ENCODE measurements at places on chromosomes 12 and 14.

GRCh38 chr12:110577864-110578693 is 5.0 kb downstream of the PPTC7 start:
- DNase-seq: no peak

GRCh38 chr12:1936406-1937320 is 18.2 kb upstream of the CACNA2D4 start:
- no peak for DNase-seq

DNA sequence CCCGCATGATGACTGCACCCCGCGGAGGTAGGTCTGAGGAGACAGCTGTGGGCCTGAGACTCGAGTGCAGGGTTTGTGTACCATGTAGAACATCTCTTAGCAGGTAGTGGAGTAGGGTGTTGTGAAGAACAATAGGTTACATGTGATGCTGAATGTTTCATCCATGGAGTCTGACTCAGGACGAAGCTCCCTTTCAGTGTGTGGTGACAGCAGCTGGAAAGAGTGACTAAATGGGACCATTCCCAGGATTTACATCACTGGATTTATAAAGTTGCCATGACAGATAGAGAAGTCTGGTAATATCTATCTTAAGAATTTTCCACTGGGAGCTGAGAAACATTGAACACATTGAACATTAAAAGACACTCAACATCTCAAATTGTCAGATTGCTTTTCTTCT is 259.6 kb upstream of the RGS6 start:
- DNase-seq: no peak

GRCh38 chr14:80637756-80638619 is 303.6 kb downstream of the CEP128 start:
- no peak for DNase-seq

GRCh38 chr12:10194160-10194670 is 15.4 kb downstream of the TMEM52B start:
- DNase-seq: no peak

- DNase-seq: no peak
Observed at GRCh38 chr12:112149596-112149995, 24.2 kb downstream of the TRAFD1 start.

DNA sequence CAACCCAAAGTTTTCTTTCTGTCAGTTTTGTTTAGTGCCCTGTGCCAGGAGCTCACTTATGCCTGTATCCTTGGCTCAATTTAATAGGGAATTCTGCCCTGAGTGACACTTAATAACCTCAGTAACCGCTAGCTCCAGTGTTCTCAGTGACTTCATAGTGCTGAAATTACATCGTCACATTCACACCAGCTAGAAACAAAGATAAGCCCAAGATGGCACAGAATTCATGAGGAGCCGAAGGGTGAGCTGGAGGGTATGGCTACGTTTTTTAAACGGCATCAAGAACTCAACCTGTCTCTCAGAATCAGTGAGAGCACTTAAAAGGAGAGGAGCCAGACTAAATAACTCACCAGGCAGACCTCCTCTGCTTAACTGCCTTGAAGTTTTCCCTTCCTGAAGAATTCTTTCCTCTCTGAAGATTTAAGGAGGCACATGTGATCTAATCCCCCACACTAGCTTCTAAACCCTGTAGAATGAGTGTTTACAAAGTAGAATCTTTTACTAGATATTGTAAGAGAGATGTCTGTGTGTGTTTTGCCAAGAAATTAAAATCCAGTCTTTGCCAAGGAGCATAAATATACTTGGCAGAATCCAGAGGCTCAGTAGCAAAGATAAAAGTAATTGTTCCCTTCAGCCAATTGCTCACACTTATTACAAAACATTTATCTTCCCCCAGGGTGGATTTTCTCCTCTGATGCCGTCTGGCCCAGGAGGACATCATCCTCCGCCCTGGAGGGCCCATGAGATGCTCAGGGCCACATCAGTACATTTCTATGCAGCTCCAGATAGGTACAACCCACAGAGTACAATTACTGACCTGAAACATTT is 37.3 kb downstream of the PTGER2 start:
- no peak for DNase-seq

GRCh38 chr14:49966971-49967630 is 74.2 kb downstream of the ARF6 start:
- no peak for DNase-seq

GRCh38 chr12:109307051-109307450 is 2.0 kb downstream of the FOXN4 start:
- no peak for DNase-seq

GRCh38 chr12:12606781-12607589 is 4.7 kb upstream of the CREBL2 start:
- no peak for DNase-seq

- DNase-seq: peak; percentile 68
Observed at GRCh38 chr14:66495218-66496098, 9.3 kb downstream of the CCDC196 start.

DNA sequence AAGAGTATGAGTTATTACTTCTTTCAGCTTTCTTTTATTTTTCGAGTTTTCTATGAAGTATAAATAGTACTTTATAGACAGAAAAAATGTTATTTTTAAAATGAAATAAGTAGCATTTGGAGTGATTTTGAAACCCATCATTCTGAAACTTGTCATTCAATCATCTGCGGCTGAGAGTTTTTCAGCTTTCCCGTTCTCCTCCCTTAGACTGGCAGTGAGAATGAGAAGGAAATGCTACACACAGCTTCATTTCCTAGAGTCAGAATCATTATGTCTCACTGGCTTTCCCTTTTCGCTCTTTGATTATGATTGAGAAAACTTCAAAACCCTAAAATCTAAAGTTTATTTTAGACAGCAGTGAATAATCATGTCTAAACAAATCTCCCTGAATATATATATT is 33.7 kb upstream of the GNPNAT1 start:
- no peak for DNase-seq

DNA sequence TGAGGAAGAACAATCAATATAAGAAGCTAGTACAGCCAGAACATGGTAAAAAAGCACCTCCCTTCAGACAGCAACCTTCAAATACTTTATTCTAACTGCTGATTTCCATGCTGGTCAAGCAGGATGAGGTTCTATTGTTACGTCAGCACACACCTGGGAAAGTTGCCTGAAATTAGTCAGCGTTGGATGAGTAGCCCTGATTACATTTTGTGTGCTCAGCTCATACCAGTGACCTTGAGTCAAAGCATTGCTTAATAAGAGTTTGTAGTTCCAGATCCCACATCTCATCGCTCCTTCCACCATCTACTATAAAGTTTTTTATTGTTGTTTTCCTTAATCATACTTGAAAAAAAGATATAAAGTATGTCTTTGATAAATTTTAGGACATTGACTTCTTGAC is 361.5 kb downstream of the EGLN3 start:
- no peak for DNase-seq

- DNase-seq: no peak
Observed at GRCh38 chr14:100250732-100251465, 12.0 kb downstream of the YY1 start.

DNA sequence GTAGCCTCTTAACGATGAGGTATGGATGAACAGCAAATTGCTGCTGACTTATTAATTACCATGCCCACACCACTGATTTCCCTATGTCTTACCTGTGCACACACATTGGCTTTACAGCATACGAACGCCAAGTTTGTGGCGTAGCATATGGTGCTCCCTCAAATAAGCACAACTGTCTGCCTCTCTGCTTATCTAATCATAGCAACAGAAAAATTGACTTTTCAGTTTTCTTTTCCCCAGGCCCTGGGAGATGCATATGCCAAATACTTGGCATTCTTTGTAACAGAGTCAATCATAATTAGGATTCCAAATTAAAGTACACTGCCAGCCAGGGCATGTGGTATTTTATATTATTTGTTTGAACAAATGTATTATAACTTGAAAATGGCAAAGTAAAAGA is 625.5 kb downstream of the DIO2 start:
- no peak for DNase-seq

DNA sequence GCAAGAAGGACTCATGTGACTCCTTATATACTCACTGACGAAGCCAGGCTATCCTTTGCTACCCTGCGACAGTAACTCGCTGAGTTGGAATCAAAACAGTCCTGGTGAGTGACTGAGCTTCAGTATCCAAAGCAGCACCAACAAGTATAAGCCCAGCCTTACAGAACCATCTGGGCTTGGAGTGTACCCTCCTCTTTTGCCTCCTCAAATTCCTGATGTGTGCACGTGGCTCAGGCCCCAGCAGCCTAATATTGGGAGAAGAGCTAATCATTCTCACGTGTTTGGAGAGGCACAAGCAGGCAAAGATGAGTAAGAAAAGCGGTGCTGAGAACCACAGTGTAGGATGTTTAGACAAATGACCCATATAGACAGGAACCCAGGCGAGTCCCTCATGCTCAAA is 34.4 kb downstream of the PPTC7 start:
- DNase-seq: no peak

DNA sequence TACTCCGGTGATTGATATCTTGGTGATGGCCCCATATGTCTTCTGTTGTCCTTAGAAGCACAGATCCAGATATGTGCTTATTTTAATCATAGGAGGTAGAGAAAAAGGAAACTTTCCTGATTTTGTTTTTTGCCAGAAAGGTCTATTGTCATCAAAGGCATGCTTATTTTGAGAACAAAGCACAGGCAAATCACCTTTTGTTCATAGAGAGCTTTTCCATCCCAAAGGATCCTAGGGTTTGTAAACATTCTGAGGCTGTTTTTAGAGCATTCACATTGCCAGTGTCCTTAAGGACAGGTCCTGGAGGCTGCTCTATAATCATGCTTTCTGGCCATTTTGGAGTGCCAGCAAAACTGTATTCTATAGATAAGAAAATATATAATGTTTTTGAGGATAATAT is 148.5 kb upstream of the SEL1L start:
- no peak for DNase-seq

- no peak for DNase-seq
Observed at GRCh38 chr14:70009961-70010360, 130.7 kb downstream of the SMOC1 start.

- DNase-seq: no peak
Observed at GRCh38 chr12:57813111-57813970, 5.2 kb downstream of the AVIL start.

- DNase-seq: peak; percentile 14
Observed at GRCh38 chr14:23483236-23483854, 13.8 kb downstream of the NGDN start.

DNA sequence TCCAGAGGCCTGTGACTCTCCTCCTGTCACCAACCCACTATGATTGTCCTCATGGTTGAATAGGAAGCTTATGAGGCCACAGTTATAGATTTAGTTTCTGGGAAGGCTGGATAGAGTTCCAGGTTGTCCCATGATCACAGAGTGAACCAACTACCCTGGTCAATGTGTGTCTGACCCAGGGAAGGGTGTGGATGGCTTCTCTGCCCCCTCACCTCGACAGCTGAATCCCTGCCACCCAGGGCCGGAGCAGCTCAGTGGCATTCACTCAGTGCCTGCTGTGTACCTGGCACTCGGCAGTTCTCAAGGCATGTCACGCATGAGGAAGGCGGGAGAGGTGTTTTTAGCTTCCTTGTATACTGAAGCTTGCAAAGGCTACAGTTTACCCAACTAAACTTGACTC is 43.2 kb downstream of the JDP2 start:
- DNase-seq: no peak

DNA sequence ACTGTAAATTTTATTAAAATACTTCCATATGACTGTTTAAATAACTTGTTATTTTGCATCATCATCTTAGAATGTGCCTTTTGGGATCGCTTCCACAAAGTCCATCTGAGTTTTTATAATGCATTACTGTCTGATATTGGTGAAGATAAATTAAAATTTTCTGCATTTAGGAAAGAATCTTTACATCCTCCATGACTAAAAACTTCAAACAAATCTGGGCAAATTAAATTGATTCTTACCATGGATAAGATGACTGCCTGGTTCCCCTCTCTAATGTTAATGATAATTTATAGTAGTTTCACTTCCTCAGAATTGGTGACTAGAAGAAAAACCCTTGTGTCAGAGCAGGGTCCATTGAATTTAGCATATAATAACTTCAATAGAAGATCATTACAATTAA is 94.7 kb upstream of the SLC38A4 start:
- DNase-seq: no peak

DNA sequence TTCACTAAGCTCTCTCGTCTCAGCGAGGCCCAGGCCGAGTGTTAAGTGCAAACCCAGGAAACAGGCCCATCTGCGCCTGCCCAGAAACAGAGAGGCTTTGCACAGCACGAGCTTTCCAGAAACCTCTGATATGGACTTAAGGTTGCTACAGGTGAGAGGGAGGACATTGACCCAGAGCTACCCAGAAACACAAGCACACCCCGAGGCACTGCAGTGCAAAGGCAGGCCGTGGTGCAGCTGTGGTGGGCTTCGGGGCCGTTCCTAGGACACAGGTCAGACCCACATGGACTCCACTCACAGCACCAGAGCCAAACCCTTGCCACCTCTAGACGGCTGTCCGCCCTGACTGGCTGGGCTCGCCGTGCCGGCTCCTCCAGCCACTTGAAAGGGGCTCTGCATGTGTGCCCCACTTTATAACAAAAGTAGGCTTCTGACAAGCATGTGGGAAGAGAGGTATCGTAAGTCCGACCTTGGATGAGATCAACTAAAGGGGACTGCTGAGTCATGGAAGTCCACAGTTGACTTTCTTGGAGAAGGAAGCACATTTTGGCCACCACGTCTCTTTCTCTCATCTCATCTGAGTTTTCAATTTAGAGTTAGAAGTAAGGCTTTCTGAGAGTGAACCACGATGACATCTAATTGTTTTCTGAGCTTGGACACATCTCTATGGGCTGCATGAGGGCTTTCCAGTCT is 38.2 kb downstream of the CACNA2D4 start:
- DNase-seq: no peak

DNA sequence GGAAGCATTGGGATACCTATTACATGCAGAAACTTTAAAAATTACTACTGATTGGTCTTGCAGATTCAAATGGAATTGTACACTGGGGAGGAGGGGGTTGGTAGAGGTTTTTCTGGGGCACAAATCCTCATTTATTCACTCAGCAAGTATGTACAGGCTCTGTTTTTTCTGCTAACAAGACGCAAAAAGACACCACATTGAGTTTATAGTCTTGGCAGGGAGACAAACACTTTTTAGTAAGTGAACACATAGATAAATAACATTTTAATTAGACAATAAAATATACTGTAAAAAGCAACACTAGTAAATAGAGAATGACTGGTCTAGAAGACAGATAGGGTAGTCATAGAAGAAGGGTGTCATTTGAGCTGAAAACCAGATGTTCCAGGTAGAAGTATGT is 23.8 kb downstream of the GLIPR1L2 start:
- DNase-seq: no peak
